ENCODE measurements at places on chromosomes 11 and 22.

DNA sequence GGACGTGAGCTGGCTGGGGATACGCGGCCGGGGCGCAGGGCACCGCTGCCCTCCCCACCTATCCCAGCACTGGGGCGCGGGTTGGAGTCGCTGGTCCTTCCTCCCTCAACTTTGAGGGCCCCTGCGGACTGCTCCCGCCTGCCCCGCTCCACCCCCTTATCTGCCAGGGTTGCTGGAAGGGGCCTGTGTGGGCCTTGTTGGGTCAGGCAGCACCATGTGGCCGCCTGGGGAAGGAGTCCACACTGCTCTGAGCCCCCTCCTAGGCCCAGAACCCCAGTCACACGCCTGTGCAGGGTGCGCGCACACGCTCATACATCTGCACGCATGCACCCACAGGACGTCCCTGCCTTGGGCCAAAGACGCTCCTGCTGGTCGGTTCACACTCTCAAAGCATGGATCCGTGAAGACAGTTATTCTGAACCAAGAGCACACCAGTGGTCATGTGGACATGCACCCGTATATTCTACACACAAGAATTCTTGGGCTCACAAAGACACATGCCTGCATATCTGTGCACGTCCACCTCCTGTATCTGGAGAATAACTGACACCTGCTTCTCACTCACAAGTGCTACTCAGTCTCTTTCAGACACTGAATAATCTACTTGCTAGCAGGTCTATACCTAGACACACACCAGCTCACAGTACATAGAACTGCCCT lies 710 bp downstream of the TUB start:
- DNase-seq: no peak

DNA sequence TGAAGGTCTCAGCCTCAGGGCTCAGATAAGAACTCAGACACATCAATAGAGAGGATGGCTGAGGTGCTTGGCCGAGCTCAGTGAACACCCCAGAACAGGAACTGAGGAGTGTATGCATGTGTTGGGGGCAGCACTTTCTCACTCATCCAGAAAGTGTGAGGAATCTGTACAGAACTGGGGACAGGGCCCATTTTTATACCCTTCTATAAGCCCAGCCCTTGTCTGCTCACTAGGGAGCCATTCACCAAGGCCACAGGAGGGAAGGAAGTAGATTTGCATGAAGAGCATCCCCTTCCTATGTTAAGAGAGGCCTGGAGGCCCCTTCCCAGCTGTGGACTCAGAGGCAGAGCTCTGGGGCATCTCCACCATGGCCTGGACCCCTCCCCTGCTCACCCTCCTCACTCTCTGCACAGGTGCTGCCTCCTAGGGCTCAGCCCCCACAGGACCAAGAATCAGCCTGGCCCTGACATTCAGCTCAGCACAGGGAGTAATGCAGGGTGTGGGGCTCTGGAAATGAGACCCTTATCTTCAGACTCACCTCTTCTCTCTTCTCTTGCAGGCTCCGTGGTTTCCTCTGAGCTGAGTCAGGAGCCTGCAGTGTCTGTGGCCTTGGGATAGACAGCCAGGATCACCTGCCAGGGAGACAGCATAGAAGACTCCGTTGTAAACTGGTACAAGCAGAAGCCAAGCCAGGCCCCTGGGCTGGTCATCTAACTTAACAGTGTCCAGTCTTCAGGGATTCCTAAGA lies 39.9 kb upstream of the GGTLC2 start:
- DNase-seq: no peak

GRCh38 chr22:29062286-29062821 lies 723 bp upstream of the C22orf31 start:
- no peak for DNase-seq

DNA sequence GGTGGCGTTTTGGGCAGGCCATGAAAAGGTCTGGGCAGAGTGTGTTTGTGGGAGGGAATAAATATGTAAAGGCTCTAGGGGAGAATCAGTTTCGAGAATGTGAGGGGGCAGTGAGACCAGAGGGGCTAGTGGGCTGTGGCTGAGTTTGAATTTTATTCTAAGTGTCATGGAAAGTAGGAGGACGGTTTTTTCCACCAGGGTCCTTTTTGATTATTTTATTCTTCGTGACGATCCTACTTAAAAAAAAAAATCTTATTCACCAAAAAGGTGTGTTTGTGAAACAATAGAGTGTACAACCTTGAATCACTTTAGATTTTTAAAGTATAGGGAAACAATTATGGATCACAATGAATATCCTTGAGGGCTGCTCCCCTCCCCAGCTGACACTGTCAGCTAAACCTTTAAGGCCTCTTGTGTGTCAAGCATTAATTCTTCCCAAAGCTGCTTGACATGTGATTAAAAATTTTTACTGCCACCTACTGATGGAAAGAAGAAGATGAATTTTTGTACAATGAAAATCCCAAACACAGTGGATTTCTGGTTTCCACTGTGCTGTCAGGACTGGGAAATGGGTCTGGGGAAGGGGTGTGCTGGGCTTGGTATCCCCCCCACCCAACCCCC lies 107.5 kb upstream of the OR4B1 start:
- no peak for DNase-seq

- no peak for DNase-seq
Observed at GRCh38 chr22:44847380-44847779, 95.0 kb downstream of the ARHGAP8 start.

DNA sequence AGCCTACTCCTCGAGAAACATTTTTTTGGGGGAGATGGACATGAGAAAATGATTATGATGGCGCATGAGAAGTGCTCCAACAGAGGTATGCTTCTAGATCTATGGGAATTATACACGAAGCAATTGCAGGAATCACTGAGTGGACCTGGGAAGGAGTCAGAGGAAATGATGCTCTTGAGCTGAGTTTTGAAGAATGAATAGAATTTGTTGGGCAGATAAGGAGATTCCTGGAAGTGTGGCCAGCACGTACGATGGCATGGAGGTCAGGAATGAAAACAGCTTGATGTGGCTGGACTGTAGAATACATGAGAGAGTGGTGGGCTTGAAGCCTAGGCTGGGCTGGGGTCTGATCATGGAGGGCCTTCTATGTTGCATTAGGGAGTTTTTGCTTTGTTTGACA lies 31.7 kb downstream of the ADAMTS15 start:
- DNase-seq: no peak

GRCh38 chr11:63847363-63847762 lies 8.5 kb downstream of the MARK2 start:
- DNase-seq: no peak

DNA sequence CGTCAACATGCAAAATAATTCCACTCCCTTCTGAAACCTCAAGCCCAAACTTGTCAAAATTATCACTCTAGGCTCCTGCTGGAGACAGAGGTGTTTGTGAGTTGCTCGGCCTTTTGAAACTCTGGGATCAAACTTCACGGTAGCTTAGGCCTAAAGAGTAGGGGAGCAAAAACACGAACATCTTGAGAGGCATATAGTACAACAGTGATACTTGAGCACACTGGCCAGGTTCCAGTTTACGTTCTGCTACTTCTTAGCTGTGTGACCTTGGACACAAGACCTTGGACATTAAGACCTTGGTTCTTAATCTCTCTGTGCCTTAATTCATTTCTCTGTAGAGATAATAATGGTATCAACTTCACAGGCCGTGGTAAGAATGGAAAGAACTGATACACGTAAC lies 123.5 kb upstream of the LMO1 start:
- no peak for DNase-seq

GRCh38 chr11:119367661-119368120 lies 13.8 kb downstream of the USP2 start:
- no peak for DNase-seq

GRCh38 chr11:115780646-115781362 lies 276.6 kb upstream of the CADM1 start:
- DNase-seq: no peak

DNA sequence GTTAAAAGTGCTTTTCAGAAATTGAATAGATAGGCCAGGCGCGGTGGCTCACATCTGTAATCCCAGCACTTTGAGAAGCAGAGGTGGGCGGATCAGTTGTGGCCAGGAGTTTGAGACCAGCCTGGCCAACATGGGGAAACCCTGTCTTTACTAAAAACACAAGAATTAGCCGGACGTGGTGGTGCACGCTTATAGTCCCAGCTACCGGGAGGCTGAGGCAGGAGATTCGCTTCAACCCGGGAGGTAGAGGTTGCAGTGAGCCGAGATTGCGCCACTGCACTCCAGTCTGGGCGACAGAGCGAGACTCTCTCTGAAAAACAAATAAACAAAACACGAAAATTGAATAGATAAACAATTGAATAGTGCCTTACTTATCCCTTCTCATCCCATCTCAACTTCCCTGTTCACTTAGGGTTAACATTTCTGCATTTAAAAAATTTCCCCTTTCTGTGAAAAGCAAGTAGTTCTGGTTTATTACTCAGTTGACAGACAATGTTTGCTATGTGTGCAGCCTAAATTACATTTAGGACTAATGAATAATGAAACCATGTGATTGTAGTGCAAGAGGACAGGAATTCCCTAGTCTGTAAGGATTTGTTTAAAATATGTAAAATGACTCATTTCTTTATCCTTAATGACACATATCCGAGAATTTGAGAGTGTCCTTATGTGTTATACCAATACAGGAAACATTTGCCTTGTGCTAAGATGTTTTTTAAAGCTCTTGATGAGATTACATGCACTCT lies 6.0 kb downstream of the RNF169 start:
- no peak for DNase-seq

DNA sequence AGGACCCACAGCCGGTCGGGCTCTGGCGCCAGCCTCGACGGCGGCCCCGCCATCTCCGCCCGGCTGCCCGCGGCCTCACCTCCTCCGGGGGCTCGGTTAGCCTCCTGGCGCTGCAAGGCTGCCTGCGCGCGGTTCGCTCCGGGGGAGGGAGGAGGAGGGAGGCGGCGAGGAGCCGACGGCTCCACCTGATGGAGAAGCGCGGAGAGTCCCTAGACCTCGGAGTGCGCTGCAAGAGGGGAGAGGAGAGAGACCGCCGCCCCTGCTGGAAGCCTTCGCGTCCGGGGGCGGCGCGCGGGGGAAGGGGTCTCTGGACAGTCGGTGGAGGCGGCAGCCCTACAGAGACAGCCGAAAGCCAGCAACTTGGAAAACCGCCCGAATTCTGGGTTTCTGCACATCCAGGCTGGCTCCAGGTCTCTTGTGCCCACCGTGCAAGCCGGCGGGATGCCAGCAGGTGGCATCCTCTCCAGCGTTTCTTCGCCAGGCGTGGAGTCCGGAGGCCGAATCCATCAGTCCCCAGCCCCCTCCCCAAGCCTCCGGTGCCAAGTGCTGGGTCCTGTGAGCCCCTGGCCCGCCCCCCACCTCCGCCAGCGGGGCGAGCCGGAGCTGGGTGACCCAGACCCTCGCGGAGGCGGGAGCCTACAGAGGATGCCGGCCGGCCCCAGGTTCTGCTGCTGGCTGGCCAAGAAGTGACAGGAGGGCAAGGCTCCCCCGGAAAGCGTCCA lies 2.9 kb upstream of the KIRREL3 start:
- DNase-seq: no peak

DNA sequence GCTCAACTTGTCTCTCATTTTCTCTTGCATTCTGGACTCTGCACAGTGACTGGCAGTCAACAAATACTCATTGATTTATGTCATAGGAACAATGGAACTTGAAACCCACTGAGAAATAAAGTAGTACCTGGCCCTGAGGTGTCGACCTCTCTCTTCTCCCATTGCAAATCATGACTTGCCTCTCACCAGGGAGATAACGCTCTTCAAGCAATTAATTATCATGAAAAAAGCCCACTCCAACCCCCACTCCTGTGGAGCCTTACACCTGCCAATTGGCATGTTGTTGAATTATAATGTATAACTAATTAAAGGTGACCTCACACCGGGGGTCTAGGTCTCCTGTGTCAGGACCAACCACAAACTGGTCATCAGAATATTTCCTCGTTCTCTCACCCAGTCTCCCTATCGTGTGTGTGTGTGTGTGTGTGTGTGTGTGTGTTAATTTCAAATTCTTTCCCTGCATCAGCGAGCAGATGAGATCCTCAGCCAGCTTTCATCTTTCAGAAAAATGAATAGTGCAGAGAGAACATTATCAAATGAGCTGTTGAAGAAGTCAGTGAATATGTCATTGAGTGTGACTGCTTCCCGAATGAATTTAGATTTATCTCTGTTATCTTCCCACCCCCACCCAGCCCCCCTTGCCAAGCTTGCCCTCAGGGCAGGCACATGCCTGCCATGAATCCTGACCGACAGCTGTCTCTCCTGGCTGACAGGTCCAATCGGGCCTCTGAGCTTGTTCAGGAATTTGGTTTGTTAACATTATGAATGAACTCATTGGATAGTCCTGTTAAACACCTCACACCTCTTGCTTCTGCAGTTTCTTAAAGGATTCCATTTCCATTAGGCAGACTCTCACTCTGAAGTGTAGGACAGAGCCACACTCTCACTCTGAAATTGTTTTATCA lies 357.4 kb downstream of the INSC start:
- DNase-seq: no peak

- no peak for DNase-seq
Observed at GRCh38 chr11:85394283-85394682, 232.9 kb downstream of the DLG2 start.

DNA sequence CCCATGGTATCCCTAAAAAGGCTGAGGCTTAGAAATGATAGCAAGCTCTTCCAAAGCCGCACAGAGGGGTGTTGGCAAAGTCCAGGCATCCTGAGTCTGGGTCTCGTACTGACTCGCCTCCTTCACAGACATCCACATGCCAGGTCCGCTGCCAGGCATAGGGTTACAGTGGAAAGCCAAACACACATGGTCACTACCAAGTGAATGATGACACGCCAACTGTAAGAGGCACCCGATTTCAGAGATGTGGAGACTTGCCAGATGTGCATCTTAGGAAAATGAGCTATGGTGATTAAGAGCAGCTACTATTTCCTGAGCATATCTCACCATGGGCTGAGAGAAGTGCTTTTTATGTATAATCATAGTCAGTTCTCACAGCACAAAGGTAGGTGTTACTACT lies 314.9 kb downstream of the MIAT start:
- DNase-seq: no peak

GRCh38 chr22:39473851-39474250 lies 17.0 kb downstream of the MGAT3 start:
- DNase-seq: no peak

- DNase-seq: no peak
Observed at GRCh38 chr11:113278925-113279324, 35.5 kb upstream of the TTC12 start.

DNA sequence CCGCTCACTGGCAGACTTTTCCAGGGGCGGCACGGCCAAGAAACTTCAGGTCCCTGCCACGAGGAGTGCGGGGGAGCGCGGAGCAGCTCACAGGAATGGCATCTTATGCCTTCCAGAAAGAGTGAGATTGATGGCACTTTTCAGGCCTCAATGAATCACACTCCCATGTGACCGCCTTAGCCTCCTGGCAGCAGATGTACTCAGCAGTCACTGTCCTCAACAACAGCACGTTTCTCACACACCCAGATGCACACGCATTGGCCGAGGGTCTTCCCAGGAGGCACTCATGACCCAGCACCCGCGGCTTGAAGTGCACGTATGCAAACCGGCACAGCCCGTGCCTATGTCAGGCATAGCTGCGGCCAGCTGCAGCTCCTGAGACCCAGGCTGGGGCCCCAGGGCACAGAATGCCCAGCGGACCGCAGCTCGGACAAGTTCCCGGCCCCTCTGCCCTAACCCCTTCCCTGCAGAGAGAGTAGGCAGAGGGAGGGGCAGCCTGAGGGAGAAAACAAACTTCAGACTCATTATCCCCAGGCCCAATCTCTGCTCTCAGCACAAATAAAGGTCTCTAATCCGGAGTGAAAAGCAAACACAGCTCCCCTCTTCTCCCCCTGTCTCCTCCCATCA lies 48.3 kb downstream of the RPUSD4 start:
- DNase-seq: no peak

- DNase-seq: no peak
Observed at GRCh38 chr11:27837895-27838563, 137.8 kb upstream of the BDNF start.

Data from stimulated activated CD8-positive, alpha-beta memory T cell treated with anti-CD3 and anti-CD28 coated beads, Interleukin-4, amount 100 ng/mL, for 4 hours (primary cell).